Activated T-helper 9 cell treated with anti-CD3 and anti-CD28 coated beads, Interleukin-2, amount 50 U/mL, for 16 hours (primary cell): ENCODE measurements at places on chromosomes 2 and 18.

DNA sequence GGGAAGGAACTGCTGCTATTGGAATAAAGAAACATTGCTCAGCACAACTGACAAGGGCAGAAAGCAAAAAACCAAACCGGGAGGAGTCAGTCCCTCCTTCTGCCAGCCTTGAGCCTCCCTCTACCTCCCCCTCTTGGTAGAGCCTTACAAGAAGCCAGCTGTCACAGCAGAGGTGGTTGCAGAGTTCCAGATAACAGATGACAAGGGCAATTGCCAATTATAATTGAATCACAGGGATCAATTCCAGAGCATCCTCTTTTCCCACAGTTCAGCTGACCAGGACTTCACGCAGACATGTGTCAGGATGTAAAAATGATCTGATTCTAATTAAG is 548.2 kb upstream of the LRRTM1 start:
- no peak for DNase-seq

- no peak for DNase-seq
Measured at GRCh38 chr2:239027391-239028252, 179.7 kb downstream of the TWIST2 start.

- no peak for DNase-seq
Measured at GRCh38 chr2:193373120-193373519, 1178.4 kb upstream of the TMEFF2 start.

- DNase-seq: no peak
Measured at GRCh38 chr2:240595381-240596079, 9.0 kb downstream of the CAPN10 start.

DNA sequence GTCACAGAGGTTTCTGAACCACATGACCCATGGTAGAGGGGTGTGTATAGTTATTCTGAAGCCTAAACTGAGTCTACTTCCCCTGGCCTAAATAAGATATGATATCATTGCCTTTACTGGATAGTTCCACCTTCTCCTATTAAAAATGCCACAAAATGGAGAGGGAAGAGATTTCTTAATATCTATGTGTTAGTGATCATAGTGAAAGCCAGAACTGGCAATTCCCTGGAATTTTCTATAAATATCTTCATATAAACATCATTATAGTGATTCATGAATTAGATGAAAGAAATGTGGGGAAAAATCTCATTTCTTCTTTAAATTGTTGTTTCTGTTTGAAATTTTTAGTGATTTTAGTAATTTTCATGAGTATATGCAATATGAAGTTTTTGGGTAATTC is 45.8 kb downstream of the TSHZ1 start:
- no peak for DNase-seq

GRCh38 chr18:23438046-23438377 is 15.1 kb upstream of the RIOK3 start:
- no peak for DNase-seq

DNA sequence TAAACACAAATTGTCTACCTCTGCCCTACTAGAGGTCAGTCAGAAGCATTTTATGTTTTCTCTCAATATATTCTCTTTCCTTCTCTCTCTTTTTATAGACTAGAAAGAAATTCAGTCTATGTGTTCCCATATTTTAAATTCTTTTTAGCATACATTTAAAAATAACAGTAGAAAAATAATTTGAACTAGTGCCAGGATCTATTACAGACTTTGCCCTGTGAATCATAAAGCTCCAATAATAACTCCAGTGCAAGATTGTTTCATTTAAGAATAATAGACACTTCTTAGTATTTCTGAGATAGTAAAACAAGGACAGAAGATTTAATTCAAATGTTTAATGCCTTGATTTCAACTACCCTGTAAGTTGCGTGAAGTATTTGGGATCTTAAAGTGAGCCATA is 60.1 kb downstream of the ITGB6 start:
- DNase-seq: no peak
